ENCODE measurements at places on chromosomes 16 and 17.
A peak's percentile ranks its signal among the peaks of the same experiment; 100 is the strongest.

GRCh38 chr17:1872254-1872653, 42.4 kb downstream of the RPA1 start:
- no peak for DNase-seq

DNA sequence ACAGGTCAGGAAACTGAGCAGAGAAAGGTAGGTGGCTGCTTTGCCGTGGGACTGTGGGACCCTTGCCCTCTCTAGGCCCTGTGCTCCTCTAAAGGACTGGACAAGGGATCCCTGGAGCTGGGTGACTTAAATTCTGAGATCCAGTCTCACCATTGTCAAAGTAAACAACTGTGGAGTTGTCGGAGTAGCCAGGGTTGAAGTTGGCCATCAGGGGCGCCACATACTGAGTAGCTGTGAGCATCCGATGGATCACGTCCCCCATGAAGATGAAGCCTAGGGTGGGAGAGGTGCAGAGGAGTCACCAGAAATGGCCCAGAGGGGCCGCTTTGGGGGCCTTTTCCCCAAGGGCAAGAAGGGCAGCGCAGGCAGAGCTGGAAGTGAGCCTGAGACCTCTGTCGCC, 43.5 kb downstream of the PLXDC1 start:
- no peak for DNase-seq

DNA sequence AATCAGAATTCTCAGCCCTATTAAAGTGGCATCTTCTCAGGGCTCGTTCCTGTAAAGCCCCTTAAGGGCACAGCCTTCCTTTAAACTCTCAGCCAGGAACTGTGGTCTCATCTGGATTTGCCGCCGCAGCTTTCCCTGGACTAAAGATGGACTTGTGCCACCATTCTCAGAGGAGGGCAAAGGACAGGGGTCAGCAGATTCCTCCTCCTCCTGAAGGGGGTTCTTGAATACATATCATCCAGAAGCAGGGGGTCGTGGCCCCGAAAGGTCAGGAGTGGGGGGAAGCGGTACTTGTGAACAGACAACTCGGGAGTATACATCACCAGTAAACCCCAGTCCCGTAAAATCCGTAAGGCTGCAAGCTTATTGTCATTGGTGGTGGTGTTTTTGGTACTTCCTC, 174.8 kb downstream of the RPTOR start:
- DNase-seq: no peak

GRCh38 chr17:18181358-18181757, 2.3 kb upstream of the ALKBH5 start:
- peak; percentile 73 for DNase-seq

GRCh38 chr17:60729854-60730253, 52.2 kb downstream of the BCAS3 start:
- no peak for DNase-seq

GRCh38 chr17:7235693-7236665, 1.7 kb upstream of the DVL2 start:
- no peak for DNase-seq

- DNase-seq: no peak
These were observed 12.6 kb upstream of the RPL13 start for GRCh38 chr16:89547860-89548259.

- DNase-seq: no peak
These were observed 1.8 kb downstream of the SLC12A4 start for GRCh38 chr16:67966549-67967182.

DNA sequence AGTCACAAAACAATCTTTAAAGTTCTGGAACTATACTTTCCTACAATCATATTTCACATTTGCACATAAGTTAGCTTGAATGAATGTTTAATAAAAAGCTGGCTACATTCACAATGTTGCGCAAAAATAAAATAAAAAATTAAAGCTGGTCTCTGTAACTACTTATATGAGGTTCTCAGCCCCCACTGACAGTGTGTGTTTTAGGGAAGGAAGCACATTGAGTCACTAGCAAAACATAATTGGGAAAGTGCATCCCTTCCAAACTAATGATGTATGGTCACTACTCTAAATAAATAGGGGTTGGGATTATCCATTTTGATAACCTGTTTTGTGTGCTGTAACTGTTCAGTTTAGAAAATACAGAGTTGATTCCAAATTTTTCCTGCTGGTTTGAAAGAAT, 251.9 kb downstream of the IRX3 start:
- no peak for DNase-seq

GRCh38 chr16:86854058-86854621, 275.8 kb downstream of the FOXL1 start:
- peak; percentile 81 for DNase-seq

GRCh38 chr17:77407321-77408277, 266.8 kb downstream of the SEC14L1 start:
- DNase-seq: no peak

DNA sequence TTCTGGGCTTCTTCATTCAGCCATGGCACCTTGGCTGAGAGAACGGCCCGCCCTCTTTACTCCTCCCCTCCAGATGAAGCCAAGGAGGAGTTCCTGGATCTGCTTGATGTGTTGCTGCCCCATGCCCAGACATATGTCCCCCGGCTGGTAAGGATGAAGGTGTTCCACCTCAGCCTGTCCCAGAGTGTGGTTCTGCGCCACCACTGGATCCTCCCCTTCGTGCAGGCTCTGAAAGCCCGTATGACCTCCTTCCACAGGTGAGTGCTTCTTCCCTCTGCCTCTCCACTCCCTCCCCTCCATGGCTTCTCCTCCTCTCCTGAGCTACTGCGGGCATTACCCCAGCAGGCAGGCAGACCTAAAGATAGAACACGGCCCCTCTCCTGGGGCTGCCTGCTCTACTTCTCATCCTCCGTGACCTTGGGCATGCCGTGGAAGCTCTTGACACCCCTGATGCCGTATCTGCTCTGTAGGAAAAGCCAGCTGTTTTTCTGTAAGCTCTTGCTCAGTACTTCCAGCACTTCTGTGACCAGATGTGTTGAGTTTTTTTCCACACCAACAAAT, 8.7 kb downstream of the USB1 start:
- no peak for DNase-seq

- DNase-seq: no peak
These were observed 308.2 kb downstream of the XYLT1 start for GRCh38 chr16:17162560-17162959.

DNA sequence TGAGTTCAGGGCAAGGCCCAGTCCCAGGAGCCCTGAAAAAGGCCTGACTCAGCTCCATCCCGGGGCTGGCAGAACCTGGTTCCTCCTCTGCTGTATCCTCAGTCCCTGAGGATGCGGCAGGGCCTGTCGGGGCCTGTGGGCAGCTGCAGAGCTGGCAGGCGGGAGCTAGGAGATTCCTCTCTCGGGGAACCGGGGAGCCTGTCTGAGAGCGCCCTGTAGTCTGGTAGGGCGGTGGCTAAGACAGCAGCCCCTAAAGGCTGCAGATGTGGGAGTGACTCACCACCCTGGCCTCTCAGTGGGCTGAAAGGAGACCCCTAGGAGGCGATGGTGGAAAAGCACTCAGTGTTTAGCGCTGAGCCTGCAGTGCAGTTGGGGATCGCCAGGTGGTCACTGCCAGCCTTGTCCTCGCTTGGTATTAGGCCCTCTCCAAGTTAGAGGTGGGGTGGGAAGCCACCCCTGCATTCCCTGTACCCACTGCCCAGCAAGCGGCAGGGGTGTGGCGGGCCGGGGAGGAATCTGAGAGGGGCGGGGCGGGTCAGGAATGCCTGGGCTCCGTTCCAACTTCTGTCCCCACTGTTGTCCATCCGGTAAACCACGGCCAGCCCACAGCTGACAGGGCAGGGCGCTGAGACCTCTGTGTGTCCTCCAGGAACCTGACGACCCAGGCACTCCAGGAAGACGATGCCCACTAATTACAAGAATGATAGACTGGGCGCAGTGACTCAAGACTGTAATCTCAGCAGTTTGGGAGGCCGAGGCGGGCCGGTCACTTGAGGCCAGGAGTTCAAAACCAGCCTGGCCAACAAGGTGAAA, 29.5 kb upstream of the CDH1 start:
- peak; percentile 65 for DNase-seq

DNA sequence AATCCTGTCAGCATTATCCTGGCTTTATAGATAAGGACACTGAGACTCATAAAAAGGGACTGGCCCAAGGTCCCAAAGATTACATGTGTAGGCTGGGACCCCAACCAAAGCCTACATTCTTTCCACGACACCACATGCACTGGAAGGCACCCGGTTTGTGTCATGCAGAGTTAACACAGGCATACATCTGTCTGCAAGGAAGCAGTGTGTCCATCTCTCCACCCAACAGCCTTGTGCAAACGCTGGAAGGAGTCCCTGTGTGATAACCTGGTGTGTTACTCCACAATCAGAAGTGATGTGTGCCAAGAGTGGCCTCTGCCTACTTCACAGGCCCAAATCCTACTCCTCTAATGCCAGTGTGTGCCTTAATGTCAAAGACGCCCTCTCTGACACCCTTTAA, 139.8 kb downstream of the PARN start:
- no peak for DNase-seq

- DNase-seq: no peak
These were observed 26.8 kb upstream of the HOXB13 start for GRCh38 chr17:48755356-48755755.

GRCh38 chr16:59783191-59783590, 1049.1 kb upstream of the GOT2 start:
- DNase-seq: no peak

DNA sequence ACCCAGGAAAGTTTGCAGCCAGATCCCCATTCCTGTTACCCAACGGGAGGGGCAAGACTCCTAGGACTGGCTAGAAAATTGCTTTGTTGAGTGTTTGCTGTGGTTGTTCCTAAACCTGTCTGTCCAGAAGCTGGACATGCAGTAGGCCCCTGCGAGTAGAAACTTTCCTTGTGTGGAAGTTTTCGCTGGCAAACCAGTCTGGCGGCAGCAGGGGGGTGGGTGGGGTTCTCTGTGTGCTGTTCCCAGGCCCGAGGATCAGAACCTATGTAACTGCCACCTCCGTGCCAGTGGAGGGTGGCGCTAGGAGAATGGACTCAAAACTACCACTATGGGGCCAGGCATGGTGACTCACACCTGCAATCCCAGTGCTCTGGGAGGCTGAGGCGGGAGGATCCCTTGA, 9.2 kb downstream of the SGSM2 start:
- peak; percentile 41 for DNase-seq

DNA sequence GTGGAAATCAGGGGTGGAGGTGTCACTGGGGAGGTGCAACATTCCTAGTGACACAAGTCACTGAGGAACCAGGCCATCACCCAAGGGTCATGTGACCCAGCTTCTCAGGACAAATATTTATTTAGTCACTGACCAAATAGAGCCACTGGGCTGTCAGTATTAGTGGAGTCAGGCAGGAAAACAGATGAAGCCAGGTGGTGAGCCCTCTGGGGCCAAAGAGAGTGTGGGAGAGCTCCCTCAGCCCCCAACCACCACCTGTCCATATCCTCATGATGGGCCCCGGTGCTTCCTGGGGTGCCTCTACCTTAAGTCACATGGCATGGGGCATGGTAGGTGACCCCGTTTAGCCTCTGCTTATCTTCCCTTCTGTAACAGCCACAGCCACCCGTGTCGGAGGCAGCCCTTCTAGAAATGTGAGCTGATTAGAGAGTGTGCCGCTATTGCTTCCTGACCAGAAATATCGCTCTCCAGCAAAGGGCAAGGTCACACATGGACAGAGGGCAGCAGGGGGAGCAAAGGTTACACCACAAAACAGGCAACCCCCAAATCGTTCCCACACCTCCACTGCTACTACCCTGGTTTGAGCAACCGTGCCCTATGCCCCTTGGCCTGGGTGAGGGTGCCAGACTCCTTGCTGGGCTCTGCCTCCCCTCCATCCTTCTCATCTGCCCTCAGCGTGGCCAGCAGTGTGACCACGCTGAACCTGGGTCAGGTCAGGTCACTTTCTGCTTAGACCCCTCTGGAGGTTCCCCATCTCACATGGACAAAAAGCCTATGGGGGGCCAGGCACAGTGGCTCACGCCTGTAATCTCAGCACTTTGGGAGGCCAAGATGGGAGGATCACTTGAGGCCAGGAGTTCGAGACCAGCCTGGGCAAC, 8.6 kb upstream of the AKTIP start:
- DNase-seq: no peak

GRCh38 chr17:13520899-13521572, 80.7 kb downstream of the HS3ST3A1 start:
- DNase-seq: no peak

DNA sequence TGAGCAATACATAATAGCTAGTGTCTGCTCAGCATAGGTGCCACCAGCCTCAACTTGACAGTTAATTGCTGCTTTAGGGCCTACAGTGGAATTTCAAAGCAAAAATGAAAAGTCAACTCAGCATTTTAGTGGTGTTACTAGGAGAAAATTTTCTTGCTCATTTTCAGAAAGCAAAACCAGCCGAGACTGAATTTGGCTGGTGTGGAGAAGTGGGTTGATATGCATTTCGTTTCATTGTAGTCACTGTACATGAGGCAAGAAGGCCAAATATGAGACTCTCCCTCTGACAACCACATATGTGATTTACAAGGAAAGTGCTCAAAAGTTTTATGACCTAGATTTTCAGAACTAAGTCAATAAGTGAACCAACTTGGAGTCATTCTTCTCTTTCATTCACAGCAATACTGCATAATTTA, 54.0 kb downstream of the DUSP14 start:
- DNase-seq: no peak

- peak; percentile 83 for DNase-seq
These were observed 26.2 kb upstream of the NGFR start for GRCh38 chr17:49468811-49469385.

GRCh38 chr17:17806035-17806434, 30.8 kb downstream of the SREBF1 start:
- no peak for DNase-seq

GRCh38 chr16:76483307-76483909, 206.2 kb downstream of the CNTNAP4 start:
- DNase-seq: peak; percentile 9

DNA sequence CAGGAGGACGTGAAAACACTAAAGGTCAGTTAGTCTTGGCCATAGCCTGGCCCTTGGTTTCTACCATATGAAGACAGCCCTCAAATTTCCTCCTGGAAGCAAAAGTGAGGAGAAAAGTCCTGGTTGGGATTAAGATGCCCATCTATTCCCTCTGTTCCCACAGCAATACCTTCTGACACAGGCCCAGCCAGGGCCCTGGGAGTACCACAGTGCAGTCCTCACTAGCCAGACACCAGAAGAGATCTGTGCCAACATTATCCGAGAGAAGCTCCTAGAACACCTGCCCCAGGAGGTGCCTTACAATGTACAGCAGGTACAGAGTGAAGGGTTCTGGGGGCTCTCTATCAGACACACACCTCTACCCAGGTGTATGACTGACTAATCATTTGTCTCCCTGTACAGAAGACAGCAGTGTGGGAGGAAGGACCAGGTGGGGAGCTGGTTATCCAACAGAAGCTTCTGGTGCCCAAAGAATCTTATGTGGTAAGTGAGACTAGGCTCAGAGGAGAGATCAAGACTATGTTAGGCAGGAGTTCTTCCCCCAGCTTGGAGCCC, 4.1 kb downstream of the ERAL1 start:
- DNase-seq: no peak

- no peak for DNase-seq
These were observed 212.3 kb downstream of the ZNF423 start for GRCh38 chr16:49643429-49644144.

- peak; percentile 75 for DNase-seq
These were observed 59.8 kb upstream of the FBXO47 start for GRCh38 chr17:39026980-39027451.

GRCh38 chr17:35299135-35299534, 56.3 kb downstream of the SLFN5 start:
- no peak for DNase-seq

GRCh38 chr16:57150682-57151330, 35.0 kb downstream of the PSME3IP1 start:
- DNase-seq: no peak

- peak; percentile 14 for DNase-seq
These were observed 15.1 kb upstream of the UTP6 start for GRCh38 chr17:31916491-31917064.
